GM23338 (cell line): ENCODE measurements at places on chromosomes 2 and 18. TPM values are rescaled to one million over a fixed set of nuclear protein-coding genes. Genes with fewer than 3 reads are reported as not detected.

SH3BP4 gene
- 50.9 and 57.6 TPM in 2 replicates for total RNA-seq

HADHA gene
- 88.9 and 92.3 TPM in 2 replicates for total RNA-seq

RAB27B gene
- total RNA-seq = 0.31 and 0.56 TPM in 2 replicates

RPL31 gene
- 819 and 926 TPM in 2 replicates for total RNA-seq

DNA sequence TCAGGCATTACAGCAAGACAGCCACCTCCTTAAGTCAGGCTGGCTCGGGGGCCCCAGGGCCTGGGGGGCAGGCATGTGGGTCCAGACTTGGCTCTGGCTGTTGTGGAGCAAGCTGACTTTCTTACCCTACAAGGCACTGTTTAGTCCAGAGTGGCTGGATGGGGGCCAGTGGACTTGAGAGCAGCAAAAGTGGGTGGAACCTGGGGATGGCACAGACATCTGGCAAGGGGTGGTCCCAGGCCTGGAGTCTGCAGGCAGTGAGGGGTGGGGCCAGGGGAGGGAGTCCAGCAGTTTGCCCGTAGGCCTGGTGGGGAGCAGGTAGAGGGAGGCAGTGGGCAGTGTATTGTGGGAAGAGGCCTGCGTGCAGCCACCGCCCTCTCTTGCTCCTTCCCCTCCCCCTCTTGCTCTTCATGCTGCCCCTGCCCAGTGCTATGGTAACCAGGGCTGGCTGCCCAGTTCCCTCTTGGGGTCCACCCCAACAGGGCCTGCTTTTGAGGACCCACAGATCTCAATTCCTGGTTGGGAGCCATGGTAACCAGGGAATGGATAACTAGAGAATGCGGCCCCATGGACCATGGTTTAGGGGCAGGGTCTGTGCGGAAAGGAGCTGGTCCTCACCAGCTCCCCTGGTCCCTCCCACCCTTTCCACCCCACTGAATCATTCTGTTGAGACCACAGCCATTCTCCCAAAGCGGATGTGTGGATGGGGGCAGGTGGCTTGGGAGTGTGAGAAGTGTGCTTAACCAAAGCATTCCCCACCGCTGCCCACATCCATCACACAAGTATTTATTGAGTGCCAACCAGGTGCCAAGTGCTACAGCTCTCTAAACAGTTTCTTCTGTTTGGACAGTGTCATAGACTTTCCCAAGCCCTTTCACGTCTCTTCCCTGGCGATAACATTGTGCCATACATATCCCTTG, 19.3 kb downstream of the SPEG start:
- no peaks in the 10 kb centered on the region for H3K27me3 ChIP-seq
- H3K36me3 ChIP-seq = no peaks in the 10 kb centered on the region
- peaks cover 6% of the 10 kb centered on the region; the same call in 1 of the 2 replicates for H3K4me1 ChIP-seq
- H3K27ac ChIP-seq = no peak overlapping the region
- peak; percentile 27 for DNase-seq

- H3K4me3 ChIP-seq = no peak overlapping the region
- no peaks in the 10 kb centered on the region for H3K4me1 ChIP-seq
- no peak for DNase-seq
- no peaks in the 10 kb centered on the region for H3K36me3 ChIP-seq
- no peak overlapping the region for H3K27ac ChIP-seq
Observed at GRCh38 chr2:236932831-236933361, 152.8 kb upstream of the COPS8 start.

- no peak overlapping the region for H3K27ac ChIP-seq
- peaks cover 20% of the 10 kb centered on the region; the same call in 1 of the 2 replicates for H3K4me1 ChIP-seq
- no peaks in the 10 kb centered on the region for H3K36me3 ChIP-seq
- H3K4me3 ChIP-seq = no peak overlapping the region
- DNase-seq = no peak
Observed at GRCh38 chr2:203585516-203585915, 50.4 kb upstream of the RAPH1 start.

DNA sequence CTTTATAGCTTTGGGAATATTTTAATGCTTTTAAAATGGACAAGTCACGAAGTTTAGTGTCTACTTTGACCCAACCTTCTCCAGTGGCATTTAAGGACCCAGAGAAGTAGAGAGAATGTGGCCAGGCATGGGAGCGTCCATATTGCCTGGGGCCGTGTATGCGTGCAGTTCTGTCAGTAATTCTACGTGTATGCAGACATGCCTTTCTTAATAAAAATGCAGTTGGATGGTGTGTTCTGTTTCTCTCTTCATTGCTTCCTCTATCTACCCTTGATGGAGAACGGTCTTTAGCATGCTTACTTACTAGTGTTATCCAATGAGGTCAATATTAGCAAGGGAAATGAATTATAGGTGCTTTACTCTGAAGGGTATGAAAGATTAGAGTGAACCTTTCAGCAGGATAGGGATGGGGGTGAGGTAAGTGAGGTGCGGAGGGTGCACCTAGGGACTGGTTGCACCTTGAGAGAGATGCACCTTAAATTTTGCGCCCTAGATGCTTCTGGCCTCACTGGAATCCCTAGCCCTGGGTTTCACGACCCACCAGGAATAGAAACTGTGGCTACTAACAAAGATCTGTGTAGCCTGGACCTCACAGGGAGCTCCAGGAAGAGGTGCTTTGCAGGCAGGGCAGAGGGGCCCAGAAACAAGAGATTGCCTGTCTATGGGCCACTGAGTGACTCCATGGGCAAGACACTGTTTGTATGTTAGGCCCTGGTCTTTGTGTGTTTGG, 194.3 kb downstream of the MYCN start:
- no peaks in the 10 kb centered on the region for H3K27me3 ChIP-seq
- H3K27ac ChIP-seq = no peak overlapping the region
- no peak for DNase-seq
- peaks cover 8% of the 10 kb centered on the region; the same call in 1 of the 2 replicates for H3K4me1 ChIP-seq
- no peak overlapping the region for H3K4me3 ChIP-seq

DNA sequence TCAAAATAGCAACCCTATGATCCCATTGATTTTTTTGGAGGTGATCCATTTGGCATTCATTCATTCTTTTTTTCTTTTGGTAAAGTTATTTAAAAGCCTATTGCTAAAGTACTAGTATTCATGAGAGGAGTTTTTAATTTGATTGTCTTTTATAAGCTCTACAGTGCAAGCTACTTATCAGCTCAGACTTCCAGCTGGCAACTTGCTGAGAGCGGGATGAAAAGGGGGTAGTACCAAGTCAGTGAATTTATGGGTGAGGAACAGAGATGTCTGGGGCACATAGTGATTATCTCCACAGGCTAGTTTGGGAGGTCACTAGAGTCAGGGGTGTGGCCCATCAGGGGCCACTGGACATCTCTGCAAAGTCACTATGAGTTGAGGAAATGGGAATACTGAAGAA, 202.4 kb downstream of the PIK3C3 start:
- H3K4me3 ChIP-seq = no peak overlapping the region
- H3K27me3 ChIP-seq = no peaks in the 10 kb centered on the region
- no peak overlapping the region for H3K27ac ChIP-seq
- no peaks in the 10 kb centered on the region for H3K4me1 ChIP-seq
- no peak for DNase-seq

- DNase-seq = peak; percentile 95
- 0 out of 2 replicates have a peak, but pooled peaks cover 4% of the 10 kb centered on the region for H3K36me3 ChIP-seq
- no peak overlapping the region for H3K27ac ChIP-seq
- peaks cover 5% of the 10 kb centered on the region for H3K4me1 ChIP-seq
- peak overlapping the region; percentile 92 for H3K4me3 ChIP-seq
Observed at GRCh38 chr2:148876595-148877402, 1.8 kb downstream of the KIF5C start.

- H3K4me1 ChIP-seq = peaks cover 16% of the 10 kb centered on the region
- H3K27ac ChIP-seq = 0 out of 2 replicates have a peak overlapping the region, but pooled peaks have one; percentile 50
- DNase-seq = no peak
- no peak overlapping the region for H3K4me3 ChIP-seq
Observed at GRCh38 chr18:26516964-26517363, 31.4 kb downstream of the KCTD1 start.

DNA sequence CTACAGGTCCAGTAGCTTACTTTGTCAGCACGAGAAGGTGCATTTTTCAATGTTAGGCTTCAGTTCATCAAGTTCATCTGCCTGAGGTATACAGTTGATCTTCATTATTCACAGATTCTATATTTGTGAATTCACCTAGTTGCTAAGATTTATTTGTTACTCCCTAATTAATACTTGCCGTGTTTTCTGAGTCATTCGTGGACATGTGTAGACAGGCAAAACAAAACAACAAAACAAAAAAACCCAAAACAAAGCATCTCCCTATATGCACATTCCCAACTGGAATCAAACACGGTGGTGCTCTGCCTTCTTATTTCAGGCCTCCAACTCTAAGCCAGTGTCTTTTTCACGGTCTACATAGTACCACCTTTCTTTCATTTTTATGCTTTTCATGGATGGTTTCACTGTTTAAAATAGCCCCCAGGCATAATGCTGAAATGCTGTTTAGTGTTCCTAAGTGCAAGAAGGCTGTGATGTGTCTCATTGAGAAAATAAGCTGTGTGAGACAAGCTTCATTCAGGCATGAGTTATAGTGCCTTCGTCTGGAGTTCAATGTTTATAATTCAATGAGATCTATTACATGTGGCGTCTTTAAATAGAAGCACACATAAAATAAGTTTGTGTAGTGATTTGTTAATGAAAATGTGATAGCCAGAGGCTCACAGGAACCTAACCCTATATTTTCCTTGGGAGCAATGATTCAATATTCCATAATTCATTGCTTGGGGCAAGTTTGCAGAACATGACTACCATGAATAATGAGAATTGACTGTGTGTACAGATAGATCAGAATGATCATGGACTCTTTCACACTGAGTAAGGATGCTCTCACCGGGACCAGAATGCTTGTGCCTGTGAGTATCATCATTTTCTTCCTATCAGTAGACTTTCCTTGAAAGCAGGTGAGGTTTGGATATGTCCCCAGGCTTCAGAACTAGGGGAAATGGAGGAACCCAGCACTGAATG, 24.6 kb downstream of the ITGB6 start:
- H3K27ac ChIP-seq = no peak overlapping the region
- no peak for DNase-seq
- H3K4me1 ChIP-seq = 0 out of 2 replicates have a peak, but pooled peaks cover under 1% of the 10 kb centered on the region
- H3K36me3 ChIP-seq = no peaks in the 10 kb centered on the region
- H3K4me3 ChIP-seq = no peak overlapping the region

GRCh38 chr18:493986-494983, 6.2 kb downstream of the COLEC12 start:
- no peak overlapping the region for H3K4me3 ChIP-seq
- DNase-seq = peak; percentile 34
- H3K27ac ChIP-seq = no peak overlapping the region
- H3K4me1 ChIP-seq = peaks cover 12% of the 10 kb centered on the region
- H3K36me3 ChIP-seq = no peaks in the 10 kb centered on the region
- H3K27me3 ChIP-seq = peaks cover 19% of the 10 kb centered on the region

DNA sequence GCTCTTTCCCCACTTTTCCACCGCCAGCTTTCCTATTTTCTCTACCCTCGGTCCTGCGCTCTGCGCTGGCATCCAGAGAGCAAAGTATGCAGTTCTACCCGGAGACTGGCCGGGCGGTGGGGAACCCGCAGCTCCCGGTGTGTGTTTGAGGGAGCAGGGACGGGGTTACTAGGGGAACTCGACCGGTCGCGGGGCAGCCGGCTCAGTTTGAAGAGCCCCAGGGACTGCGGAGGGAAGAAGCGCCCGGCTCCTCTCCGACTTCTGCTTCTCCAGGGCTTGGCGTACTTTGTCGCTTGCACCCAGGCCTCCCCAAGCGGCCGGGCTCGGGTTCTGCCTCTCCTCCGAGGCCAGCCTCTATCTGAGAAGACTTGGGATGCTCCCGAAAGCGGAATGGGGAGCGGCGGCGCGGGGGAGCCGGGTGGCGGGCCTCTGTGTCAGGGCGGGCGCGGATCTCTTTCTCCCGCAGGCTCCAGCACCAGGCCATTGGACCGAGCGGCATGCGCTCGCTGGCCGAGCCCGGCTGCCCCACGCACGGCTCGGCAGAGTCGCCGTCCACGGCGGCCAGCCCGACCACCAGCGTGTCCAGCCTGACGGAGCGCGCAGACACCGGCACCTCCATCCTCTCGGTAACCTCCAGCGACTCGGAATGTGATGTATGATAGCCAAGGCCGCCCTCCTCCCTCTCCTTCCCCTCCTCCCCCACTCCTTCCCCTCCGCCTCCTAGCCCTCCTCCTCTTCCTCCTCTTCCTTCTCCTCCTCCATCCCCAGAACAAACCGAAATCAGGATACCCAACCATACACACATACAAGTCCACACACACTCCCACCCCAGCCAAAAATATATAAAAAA, 2.8 kb downstream of the SIX3 start:
- peak; percentile 79 for DNase-seq
- H3K4me1 ChIP-seq = peaks cover 71% of the 10 kb centered on the region
- H3K27me3 ChIP-seq = peaks cover 100% of the 10 kb centered on the region

DNA sequence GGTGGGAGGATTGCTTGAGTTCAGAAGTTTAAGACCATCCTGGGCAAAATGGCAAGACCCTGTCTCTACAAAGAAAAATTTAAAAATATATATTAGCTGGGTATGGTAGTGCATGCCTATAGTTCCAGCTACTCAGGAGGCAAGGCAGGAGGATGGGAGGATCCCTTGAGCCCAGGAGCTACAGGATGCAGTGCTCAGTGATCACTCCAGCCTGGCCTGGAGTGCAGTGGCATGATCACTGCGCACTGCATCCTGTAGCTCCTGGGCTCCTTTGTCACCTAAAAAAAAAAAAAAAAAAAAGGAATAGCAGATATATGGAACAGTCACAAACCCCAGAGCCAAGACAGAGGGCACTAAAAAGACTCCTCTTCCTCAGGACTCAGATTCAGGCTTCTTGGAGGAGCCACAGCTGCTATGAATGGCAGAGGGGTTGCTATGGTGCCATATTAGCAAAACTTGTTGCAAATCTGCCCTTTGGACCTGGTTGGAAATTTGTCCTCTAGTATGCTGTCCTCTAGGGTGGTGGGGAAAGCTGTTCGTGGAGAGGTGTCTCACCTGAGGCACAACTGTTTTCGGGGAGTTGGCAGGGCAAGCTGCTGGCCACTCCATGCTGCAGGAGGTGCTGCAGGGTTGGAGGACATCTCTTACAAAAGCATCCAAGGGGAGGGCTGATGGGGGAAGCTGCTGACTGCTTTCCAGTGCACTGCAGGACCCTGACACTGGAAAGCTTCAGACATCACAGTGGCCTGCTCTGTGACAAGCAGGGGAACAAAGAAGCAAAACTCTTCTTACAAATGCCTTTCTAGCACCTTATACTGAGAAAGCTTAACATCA, 22.7 kb downstream of the CYP20A1 start:
- H3K27ac ChIP-seq = no peak overlapping the region
- H3K4me3 ChIP-seq = no peak overlapping the region
- peak; percentile 38 for DNase-seq
- peaks cover 4% of the 10 kb centered on the region; the same call in 1 of the 2 replicates for H3K36me3 ChIP-seq

DNA sequence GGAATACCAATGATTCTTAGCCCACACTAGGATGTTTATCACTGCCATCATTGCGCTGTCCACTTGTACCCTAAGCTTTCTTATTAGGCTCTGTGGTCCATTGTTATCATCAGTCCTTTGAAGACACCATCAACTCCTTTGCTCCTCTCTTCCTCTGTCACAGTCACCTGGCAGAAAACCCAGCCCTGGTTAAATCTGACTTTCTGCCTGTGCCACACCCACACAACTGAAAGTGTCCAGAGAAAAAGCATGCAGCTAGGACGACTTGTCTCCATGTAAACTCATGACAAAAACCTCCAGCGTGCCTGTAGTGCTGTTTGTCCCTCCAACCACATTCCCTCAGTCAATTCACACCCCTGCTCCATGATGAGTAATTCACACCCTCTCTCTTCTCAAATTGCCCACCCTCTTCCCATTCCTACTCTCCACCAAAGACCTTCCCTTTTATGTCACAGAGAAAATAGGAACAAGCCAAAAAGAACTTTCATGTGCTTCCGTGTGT, 297.4 kb upstream of the MGAT5 start:
- no peaks in the 10 kb centered on the region for H3K4me1 ChIP-seq
- no peaks in the 10 kb centered on the region for H3K27me3 ChIP-seq
- DNase-seq = no peak
- H3K36me3 ChIP-seq = no peaks in the 10 kb centered on the region
